ENCODE measurements at places on chromosomes 12 and 14.

GRCh38 chr12:45707241-45707857, 22.2 kb upstream of the ARID2 start:
- DNase-seq = no peak

GRCh38 chr14:77180726-77181602, 634 bp upstream of the TMEM63C start:
- DNase-seq = no peak

GRCh38 chr12:78189656-78190055, 359.0 kb downstream of the NAV3 start:
- DNase-seq = no peak

DNA sequence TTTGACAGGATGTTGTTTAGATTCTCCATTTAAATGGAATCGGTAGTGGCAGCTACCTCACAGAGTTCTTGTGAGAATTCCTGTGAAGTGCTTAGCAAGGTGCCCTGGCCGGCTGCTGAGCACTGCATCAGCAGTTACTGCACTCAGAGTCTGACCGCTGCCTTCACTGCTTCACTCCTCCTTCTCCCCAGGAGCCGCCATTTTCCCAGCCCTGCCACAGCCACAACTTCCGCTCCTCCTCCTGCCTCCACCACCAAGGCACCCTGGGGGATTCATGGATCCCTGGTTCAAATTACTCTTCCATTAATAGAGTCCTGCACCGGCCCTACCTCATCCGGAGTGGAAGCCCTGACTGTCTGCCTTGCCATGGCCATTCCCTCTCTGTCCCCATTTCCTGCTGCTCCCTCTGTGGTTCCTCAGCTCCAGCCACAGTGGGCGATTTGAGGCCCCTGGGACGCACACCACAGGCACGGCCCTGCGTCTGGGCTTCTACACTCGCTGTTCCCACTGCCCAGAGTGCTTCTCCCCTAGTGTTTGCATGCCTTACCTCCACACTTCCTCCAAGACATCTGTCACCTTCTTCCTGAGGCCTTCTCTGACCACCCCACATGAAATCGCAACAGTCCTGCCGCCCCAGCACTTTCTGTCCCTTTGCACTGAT, 210.3 kb downstream of the IPO8 start:
- DNase-seq = no peak

DNA sequence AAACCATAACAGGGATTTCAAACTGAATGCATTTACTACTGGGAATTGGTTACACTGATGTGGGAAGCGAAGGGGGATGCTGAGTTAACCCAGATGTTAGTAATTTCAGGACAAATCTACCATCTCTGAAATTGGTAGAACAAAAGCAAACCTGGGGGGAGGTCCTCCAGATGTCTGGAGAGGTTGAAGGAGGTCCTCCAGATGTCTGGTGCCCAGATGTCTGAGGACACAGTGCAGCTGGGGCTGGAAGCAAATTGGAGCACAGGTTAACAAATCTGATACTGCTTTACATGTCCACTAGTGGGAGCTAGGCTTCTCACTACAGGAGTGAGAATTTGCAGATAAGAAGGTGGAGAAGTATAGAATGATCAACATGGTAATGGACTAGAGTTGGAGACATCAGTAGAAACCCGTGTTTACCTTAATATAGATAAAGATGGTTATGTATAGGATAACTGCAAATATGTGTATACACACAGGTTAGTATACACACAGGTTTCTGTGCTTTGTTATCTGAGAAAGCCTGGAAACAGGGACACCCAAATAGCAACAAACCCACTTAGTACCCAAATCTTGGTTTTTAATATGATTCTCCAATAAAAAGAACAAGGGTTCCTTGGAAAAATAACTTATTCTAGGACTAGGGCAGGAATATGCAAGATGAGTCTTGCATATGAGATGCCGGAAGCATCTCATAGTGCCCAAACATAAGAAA, 162.5 kb downstream of the C12orf50 start:
- DNase-seq = no peak

DNA sequence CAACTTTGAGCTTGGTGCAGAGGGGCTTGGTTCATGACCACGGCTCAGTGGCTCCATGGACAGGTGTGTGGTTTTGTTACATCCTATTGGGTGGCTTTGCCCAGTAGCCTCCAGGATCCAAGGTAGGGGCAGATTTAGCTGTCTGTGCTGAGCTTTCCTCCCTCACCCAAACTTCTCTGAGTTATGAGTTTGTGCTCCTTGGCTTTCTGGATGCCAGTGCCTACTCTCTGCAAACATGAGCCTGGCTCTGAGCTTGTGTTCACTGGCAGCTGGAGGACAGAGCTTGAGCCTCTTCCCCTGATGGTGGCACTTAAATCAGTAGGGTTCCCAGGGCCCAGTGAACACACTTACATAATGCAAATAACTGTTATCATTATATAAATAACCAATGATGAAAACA, 45.3 kb upstream of the HECTD1 start:
- no peak for DNase-seq

- peak; percentile 2 for DNase-seq
Observed at GRCh38 chr12:44774815-44775411, 101.2 kb downstream of the NELL2 start.

GRCh38 chr12:50638482-50638880, 125.4 kb upstream of the ATF1 start:
- no peak for DNase-seq

- DNase-seq = no peak
Observed at GRCh38 chr12:52200086-52200780, 8.4 kb upstream of the KRT80 start.

DNA sequence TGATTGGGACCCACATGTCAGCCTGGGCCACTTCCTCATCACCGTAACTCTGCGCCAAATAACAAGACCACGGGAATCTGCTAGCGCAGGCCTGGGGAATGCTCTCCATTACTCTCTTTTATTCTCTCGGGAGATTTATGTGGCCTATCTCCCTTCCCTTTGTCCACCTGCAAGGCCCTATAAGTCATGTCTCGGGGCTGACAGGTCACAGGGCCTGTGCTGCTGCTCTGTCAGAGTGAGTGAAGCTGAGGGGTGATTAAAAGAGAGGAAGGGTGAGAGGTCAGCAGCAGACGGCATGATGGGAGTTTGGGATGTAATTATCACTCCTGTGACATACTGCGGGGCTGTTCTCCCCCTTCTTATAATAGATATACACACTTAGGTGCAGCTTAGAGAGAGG, 26.2 kb upstream of the GPATCH2L start:
- no peak for DNase-seq

GRCh38 chr14:70947739-70948138, 40.5 kb downstream of the PCNX1 start:
- DNase-seq = no peak

DNA sequence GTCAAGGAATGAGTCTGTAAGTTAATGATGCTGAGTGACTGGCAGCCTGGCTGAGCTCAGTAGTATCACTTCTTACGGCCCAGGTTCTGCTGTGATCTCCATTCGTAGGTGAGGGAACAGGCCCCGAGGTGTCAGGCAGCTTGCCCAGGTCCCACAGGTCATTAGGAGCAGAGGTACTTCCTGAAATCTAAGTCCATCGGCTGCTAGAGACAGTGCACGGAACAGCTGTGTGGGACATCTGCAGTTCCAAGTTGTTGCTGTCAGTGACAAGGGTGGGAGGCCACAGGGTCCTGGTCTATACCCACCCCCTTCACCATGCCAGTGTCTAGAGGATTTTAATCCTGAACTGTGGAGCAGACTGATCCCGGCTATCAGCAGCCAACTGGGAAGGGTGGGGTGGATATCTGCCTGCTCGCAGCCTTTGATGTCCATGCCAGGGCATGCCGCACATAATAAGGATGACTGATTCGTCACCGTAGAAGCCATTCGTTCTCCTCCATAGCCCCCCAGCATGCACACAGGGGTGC, 82.3 kb upstream of the RIN3 start:
- DNase-seq = no peak

GRCh38 chr12:112901271-112901670, 5.5 kb upstream of the OAS1 start:
- DNase-seq = no peak

- no peak for DNase-seq
Observed at GRCh38 chr12:4996714-4997113, 47.0 kb upstream of the KCNA5 start.

DNA sequence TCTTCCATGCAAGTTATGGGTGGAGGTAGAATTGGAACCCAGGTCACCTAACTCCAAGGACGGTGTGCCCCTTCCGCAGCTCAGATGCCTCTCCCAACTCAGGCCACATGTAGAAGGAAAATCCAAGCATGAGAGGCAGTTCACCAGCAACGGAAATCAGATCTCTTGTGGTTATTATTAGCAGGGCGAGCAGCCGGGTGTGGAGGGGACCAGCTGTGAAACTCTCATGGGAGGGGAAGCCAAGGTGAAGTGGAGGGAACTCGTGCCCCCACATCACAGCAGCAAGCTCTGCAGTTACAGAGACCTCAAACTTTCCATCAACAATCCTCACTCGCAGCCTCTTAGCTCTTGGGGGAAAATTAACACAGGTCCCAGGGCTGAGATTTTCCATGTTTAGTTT, 79.7 kb downstream of the KSR2 start:
- DNase-seq = no peak

DNA sequence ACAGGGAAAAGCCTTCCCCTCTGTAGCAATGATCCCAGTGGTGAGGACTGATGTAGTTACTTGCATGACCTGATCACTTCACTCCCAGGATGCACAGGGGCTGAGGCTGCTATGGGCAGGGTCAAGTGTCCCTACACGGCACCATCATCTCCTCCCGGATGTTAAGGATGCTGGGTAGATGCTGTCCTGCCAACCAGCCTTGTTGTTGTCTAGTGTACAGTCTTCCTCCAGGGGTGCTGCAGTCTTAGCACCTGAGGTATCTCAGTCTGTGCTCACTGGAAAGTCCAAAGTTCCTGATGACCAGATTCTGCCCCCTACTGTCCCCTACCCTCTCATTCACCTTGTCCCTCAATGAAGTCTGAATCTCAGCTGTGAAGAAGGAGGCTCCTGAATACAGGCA, 20.1 kb downstream of the CPM start:
- no peak for DNase-seq

DNA sequence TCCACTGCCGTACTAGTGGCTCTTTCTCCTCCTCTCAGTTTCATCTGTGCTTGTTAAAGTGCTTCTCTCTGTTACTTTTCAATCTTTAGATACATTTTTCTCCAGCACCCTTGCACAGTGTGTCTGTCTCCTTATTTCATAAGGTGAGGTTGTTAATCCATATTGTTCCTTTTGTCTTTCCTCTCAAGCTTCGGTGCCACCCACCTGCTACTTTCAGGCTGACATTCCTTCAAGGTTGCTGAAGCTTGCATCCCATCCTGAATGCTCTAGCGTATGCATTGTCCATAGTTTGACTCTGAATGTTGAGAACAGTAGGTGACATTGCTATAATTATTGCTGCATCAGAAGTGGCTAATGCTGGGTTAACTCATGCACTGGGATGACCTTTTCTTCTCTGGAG, 20.6 kb downstream of the TUNAR start:
- DNase-seq = no peak

- no peak for DNase-seq
Observed at GRCh38 chr12:6273205-6273540, 37.3 kb upstream of the PLEKHG6 start.

DNA sequence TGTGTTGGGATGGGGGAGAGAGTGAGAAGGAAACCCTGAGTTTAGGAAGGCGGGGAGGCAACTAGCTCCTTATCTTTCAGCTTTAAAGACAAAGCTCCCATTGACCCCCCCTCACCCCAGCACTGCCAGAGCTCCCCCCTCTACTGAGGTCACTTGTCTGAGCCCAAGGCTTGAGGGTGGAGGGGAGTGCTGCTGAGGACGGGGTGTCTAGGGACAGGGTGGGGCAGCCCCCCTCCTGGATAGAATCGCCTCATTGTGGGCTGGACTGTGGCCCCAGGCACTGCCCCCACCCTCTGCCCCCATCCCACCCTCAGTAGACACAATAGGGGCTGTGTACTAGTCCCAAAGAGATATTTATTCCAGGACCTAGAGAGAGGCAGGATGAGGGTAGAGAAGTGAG, 3.0 kb downstream of the ERBB3 start:
- DNase-seq = no peak

DNA sequence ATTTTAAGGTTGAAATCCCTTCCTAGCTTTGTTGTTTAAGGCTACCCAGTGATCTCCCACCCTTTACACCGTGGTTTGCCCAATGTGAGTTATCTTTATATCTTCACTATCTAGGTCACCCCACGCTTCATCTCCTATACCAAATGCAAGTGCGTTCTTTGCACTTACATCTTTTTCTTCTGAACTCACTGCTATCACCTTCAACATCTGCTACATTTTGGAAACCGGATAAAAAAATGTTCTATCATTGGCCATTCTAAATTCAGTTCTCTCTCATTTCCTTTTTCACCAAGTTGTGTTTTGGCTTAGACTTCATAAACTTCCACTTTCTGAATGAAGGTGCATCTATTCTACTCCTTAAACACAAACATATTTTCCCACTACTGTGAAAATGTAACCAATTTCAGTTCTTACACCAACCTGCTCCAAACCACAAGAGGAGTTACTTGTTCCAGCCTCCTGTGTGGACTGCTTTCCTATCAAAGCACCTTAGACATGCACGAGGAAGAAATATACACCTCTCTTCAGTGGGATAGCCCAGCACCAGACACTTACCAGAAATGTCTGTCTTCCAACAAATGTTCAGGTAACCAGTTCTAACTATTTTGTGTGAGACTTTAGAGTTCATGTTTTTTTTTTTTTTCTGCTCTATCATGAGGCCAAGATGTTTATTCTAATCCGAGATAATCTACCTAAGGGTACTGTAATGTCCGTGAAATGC, 21.9 kb downstream of the CLEC9A start:
- DNase-seq = no peak

DNA sequence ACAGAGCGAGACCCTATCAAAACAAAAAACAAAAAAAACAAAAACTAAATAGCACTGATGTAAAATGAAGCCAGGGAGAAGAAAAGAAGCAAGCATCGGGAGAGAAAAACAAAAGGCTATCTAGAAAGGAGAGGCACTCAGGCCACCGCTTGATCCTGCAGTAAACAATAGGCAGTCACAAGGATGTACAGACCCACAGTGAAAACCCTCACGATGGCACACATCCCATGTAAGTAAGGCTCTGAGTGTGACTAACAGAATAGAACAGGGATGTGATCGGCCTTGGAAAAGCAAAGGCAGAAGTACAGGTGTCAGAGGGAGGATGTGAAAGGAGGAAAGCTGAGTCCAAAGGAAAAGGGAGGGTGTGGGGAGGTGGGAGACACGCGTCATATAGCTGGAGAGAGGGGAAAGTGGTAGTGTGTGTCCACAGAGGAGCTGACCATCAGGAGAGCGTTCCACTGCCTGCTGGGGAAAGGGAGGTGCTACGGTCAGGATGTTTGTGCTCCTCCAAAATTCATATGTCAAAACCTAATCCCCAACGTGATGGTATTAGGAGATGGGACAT, 31.5 kb downstream of the CAMKK2 start:
- DNase-seq = no peak

GRCh38 chr14:31096255-31096654, 70.1 kb upstream of the STRN3 start:
- no peak for DNase-seq

- DNase-seq = peak; percentile 45
Observed at GRCh38 chr14:75132382-75133086, 5.7 kb upstream of the NEK9 start.

- no peak for DNase-seq
Observed at GRCh38 chr12:54028314-54029201, at the start of gene HOXC6. Gene HOXC6 (plus strand): TSS chr12:54028440. CDS start chr12:54028522, 82 bp downstream.

GRCh38 chr14:23365732-23366425, 907 bp upstream of the EFS start:
- DNase-seq = no peak

Measured in HS-27A (cell line).